ENCODE measurements at places on chromosomes 16 and 17.

DNA sequence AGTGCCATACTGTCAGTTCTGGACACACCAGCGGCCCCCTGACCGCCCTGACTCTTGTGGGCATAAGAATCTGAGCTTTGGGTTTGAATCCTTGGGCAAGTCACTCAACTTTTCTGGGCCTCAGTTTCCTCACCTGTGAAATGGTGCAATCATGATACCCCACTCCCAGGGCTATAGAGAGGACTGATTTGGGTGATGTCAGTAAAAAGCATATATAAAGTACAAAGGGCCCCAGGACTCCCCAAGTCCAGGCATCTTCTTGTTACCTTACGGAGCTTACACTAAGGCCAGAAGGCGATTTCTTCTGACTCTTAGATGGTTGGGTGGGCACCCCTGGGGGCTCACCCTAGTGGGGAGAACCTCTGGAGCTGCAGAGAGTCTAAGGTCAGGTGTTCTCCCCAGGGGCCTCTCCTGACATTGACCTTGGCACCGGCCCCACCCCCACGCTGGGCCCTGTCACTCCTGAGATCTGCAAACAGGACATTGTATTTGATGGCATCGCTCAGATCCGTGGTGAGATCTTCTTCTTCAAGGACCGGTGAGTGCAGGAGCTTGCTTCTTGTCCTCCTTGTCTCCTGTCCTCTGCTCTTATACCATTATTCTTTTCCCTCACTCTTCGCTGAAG, 13.9 kb downstream of the MMP2 start:
- no peak for DNase-seq

DNA sequence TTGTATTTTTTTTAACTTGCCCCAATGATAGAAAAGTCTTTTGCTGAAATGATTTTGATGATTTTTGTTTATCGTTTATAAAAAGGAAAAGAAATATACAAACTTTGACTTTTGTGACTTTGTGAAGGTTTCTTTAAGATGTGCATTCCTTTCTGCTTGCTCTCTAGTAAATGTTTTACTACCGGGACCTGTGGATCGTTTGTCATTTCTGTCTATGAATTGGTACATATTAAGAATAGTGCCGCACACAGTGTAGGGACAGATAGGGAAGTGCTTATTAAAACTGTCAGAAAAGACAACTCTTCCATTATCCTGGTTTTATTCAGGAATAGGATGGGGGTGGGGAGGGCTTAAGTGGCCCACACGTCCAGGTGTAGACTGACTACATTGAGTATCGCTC, 8.1 kb upstream of the PSMC5 start:
- no peak for DNase-seq

GRCh38 chr16:79836144-79836543, 235.6 kb upstream of the MAF start:
- no peak for DNase-seq

DNA sequence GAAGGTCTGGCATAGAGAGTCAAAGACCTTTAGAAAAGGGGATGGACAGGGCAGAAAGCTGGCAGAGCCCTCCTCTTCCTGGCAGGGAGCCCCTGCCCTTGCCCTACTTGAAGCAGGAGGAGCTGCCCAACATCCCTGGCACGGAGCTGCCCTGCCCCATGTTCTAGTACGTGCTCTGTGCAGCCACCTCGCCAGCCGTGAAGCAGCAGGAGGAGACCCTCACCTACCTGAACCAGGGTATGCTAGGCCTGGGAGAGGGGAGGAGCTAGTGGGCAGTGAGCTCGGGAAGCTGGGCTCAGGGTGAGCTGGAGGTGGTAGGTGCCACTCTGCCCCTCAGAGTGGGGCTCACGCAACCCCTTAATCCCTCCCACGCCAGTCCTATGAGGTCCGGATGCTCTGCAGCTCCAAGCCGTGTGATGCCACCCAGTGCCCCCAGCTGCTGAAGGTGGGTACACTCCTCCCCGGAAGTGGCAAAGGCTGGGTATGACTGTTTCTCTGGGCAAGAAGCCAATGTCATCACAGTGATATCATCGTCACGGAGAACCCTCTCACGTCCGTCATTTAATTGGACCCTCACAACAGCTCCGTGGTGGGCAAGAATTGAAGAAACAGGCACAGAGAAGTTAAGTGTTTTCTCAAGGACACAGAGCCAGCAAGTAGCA, 12.7 kb upstream of the STAC2 start:
- no peak for DNase-seq

GRCh38 chr17:81384929-81385319, 10.3 kb upstream of the BAHCC1 start:
- DNase-seq = no peak

DNA sequence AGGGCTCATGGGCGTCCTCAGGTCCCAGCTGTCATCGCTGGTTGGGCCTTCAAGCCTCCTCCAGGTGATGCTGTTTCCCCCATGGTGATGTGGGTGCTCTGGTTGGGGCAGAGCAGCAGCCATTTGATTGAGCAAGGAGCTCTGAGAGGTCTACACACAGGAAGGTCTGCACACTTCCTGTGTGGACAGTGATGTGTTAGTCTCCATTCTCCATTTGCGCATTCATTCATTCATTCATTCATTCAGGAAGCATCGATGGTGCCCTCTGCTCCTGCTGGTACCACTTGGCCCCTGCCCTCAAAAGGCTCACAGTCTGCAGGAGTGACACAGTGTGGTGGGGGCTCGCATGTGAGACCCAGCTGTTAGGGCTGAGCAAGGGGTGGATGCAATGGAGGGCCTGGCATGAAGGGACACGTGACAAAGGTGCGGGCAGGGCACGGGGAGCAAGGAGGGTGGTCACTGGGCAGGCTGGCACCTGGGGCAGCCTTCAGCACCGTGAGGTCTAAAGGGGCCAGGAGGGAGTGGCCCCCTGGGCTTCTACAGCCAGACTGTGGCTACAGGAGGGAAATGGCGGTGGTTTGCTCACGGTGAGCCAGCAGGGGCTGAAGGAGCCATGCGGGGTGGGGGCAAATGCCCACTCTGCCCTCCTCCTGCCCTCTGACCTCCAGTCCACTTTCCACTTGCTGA, 1.5 kb downstream of the ADGRG3 start:
- DNase-seq = no peak

DNA sequence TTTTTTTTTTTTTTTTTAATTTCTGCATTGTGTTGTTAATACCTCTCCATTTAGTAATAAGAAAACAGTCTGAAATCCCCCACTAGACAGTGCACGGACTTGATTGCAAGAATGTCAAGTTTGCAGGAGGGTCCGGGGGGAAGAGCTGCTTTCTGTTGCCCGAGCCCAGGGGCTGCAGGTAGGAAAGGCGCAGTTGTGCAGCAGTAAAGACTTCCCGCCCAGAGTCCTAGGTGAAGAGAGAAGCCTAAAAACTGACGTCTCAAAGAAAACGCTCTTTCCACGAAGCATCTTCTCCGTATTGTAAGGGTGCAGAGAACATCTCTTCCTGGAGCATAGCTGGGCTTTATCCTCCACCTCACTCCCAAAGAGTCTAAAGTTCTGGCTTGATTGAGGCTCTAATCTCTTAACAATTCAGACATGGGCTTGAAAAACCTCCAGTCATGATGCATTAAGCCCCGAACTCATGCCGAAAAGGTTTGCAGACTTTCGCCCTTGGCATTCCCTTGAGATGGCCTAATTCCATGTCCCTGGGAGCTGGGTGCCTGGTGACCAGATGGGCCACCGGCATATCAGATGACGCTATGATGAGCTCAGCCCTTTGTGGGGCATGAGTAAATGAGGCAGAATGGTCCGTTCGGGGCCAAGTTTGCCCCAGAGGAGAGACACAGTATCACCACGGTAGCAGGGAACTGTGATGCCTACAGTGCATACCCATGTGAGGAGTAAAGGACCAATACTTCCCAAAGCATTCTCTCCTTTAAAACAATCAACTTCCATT, 436.2 kb upstream of the ZFHX3 start:
- DNase-seq = no peak

DNA sequence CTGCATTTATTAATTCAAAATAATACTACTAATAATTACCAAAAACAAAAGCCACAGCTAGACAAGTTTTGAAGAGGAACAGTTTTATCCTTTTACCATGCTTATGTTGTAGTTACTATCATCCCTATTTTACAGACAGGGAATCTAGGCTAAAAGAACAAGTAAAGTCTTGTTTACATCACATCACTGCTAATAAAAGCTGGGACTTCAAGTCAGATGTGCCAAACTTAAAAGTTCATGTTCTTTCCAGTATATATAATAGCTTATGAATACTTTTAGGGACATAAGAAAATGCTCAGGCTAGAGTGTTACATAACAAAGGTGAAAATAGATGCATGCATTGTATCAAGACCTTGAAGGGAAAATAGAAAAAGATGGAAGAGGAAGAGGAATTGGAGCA, 234.2 kb downstream of the CDH11 start:
- no peak for DNase-seq

- DNase-seq = no peak
Measured at GRCh38 chr17:81239714-81240555, 817 bp downstream of the NDUFAF8 start.

DNA sequence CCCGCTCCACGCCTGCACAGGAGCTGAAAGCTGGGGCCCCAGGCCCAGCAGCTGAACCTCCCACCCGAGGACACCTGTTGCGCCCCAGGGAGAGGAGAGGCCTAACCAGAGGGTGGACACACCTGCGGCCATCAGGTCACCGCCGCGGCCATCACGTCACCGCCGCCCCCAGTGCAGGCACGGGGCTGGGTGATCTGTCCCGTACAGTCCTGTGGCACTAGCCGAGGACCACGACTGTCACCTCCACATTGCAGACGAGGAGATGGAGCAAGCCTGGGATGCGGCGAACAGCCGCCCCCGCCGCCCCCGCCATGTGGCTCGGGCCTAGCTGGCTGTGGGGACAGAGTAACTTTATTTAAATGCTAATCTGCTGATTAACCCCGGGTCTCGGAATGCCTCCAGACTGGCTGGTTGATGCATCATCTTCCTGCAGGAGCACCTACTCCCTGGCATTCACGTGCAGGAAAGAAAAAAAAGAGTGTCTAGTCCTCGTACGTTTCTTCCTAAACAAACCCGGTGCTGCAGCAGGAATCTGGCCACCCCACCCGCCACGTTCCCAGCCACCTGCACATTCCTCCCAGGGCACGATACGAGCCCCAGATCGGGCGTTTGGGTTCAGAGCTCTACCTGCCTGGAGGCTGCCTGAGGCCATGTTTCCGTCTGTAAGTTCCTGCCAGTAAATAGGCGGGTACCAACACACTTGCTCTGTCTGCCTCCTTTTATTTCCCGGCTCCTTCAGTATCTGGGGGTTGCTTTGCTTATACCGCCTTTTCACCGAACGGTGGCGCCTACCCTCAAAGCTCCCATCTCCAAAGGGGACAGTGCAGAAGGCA, 29.9 kb downstream of the PIEZO1 start:
- peak; percentile 17 for DNase-seq

DNA sequence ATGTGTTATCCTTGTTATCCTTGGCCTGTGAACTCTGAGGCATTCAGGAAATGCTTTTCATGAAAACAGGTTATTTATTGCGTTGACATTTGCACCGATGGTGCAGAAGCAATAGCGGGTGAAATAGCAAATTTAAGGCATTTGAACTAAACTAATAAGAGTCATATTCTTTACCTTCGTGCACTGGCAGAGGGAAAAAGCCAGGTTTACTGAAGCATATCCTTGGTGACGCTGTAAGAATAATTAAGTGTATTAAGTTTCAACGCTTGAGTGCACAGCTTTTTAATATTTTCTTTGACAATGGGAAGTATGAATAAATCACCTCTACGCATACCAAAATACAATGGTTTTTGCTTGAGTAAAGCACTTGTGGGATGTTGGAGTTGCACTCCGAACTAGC, 13.6 kb upstream of the KPNA2 start:
- DNase-seq = no peak

DNA sequence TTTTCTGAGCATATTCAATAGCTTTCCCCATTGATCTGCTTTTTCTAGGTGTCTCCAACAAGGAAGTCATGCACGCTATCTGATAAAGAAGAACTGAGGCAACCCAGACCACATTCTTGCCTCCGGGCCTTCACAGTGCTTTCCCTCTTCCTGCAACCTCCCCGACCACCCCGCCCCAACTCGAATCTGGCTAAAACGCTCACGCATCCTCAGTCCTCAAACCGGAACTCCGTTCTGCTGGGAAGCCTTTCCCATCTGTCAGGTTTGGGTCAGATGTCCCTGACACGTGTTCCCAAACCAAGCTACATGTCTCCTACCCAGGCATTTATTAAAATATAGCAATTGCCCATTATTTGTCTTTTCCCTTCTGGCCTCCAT, 112.7 kb downstream of the VPS53 start:
- no peak for DNase-seq

GRCh38 chr16:10969615-10970014, 25.3 kb downstream of the CLEC16A start:
- DNase-seq = no peak

DNA sequence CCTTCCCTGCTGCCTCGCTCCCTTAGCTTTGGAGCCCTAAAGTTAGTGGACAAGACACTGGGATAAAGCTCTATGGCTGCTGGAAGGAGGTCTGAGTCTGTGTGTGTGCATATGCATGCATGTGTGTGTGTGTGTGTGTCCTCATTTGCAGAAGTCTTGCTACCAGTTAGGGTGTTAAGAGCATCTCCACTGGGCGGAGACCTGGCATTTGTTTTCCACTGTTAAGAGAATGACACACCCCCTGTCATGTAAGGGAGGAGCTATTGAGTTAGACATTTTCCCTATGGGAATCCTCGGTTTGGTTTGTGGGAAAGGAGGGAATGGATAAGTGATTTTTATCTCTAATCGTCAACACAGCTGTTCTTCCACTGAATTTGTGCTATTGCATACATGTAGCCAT, 24.8 kb upstream of the ARHGAP23 start:
- no peak for DNase-seq

DNA sequence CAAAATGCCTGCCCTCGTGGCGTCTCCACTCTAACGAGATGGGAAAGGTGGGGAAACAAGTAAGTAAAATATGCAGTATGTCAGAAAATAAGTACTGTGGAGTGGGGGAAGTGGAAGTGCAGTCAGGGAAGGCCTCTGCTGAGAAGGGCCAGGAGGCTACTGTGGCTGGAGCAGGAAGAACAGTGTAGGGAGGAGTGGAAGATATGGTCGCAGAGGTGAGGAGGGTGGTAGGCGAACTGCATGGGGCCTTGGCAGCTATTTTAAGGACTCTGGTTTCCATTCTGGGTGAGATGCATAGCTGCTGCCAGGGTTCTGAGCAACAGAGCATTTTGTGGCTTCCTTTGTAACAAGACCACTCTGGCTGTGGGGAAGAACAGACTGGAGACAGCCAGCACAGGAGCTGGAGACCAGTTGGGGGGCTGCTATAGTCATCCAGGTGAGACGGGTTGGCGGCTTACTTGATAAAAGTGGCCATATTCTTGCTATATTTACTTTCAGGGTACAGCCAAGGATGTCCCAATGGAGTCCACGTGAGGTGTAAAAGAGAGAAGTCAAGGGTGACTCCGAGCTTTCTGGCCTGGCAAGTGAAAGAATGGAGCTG, 42.6 kb downstream of the CYTH1 start:
- DNase-seq = no peak
